ENCODE measurements at places on chromosomes 1 and 21.

DNA sequence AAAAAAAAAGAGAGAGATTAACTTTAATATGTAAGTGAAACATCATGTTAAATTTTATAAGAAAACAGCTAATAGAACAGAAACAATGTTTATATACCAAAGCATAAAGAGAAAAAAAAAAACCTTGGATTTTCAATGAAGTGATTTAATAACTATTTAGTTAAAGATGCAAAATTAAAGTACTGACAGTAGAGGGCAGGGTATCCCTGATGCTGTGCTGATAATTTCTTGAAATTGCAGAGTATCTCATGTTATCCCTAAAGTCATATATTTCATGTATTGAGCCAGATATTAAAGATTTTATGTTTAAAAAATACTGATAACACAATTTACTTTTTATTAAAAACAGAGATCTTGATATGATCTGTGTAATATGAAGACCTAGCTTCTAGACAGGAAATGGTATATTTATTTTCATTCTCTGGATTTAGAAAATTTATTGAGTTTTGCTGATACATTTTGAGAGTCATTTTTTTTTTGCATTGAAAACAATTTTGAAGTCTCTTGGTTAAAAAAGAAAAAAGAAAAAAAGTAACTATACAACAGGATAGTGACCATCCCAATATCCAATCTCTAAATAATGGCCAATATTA is 273.2 kb downstream of the USP25 start:
- DNase-seq, result no peak

DNA sequence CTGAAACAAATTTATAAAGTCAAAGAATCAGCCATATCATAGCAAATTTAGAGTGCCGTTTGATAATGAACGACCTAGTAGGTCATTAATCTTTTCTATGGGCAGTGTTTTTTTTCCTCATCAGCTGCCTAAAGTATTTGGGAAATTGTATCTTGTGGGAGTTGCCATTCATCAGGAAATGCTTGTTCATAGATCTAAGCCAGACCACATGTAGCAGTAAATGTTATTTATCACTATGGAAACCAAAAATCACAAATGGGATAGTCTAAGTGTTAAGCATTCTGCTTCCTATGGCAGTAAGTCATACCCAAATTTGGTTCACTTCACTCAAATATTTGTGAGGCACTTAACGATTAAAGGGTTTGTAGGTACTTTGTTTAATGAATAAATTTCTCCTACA is 52.9 kb downstream of the LRRC8D start:
- DNase-seq, result no peak

GRCh38 chr1:84143796-84144565 is at the start of gene PRKACB:
Gene PRKACB (plus strand): TSS chr1:84144271. CDS start chr1:84144362, 91 bp downstream.
- DNase-seq, result no peak

- DNase-seq, result no peak
Observed at GRCh38 chr1:43370564-43370963, 2.8 kb upstream of the ELOVL1 start.

- no peak for DNase-seq
Observed at GRCh38 chr21:34974162-34974981, 74.7 kb downstream of the RUNX1 start.

GRCh38 chr1:100671601-100672000 is 47.9 kb upstream of the VCAM1 start:
- no peak for DNase-seq

- no peak for DNase-seq
Observed at GRCh38 chr1:18803151-18803791, 56.2 kb downstream of the TAS1R2 start.

GRCh38 chr1:93605812-93606512 is 75.7 kb downstream of the BCAR3 start:
- DNase-seq, result no peak

DNA sequence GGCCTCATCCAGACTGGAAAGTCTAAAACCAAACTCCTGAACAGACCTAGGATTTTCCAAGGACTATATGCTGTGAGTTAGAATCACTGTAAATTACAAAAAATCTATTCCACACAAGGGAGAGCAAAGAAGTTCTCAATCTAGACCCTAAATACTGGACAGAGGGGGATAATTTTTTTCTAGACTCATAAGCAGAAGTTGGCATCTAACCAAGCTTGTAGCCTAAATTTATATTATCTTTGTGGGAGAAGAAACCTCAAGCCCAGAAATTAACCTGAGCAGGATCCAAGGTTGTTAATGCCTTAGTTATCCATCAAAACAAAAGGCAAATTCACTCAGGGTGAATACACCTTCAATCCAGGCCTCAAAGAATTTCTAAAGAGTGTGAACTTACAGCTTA is 290.2 kb downstream of the SMYD3 start:
- DNase-seq, result no peak

DNA sequence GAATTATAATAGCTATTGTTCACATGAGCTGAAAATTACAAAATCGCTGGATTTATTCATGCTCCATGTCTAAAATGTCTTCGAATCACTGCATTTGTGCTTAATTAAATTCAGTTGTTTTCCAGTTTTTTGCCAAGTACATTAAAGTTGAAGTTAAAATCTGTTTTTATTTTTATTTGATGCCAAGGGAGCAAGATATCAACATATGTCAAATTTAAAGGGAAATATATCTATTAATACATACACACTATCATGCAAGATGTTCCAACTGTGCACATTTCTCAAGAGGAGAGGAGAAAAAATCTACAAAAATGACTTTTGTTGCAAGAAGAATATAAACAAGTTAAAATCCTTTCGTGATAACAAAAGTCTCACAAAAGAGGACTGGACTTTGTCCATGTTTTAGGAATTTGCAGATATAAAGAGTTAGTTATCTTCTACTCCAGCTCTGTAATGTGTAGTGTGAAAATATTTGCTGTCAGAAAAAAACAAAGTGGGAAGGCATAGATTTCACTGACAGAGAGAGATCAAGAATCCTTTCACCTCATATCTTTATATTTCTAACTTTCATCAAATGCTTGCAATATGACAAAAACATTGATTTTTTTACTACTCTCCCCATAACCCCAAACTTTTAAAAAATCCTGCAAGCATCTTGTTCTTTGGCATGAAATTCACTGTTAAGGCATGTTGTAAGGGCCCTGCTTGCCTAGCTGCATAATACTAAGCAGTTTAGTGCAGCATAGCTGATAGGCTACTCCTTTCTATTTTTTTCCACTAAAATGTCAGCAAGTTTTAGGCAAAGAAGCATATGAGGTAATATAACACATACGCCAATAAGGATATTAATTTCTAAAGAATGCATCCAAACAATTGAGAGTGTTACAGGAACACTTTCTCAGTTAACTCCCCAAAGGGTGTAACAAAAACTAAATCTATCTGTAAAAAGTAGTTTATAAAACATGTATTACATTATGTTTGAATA is 340.2 kb upstream of the ADAMTS5 start:
- no peak for DNase-seq

- no peak for DNase-seq
Observed at GRCh38 chr1:17177651-17178050, 27.3 kb upstream of the PADI1 start.

- DNase-seq, result no peak
Observed at GRCh38 chr1:1616045-1616790, 918 bp downstream of the MIB2 start.

DNA sequence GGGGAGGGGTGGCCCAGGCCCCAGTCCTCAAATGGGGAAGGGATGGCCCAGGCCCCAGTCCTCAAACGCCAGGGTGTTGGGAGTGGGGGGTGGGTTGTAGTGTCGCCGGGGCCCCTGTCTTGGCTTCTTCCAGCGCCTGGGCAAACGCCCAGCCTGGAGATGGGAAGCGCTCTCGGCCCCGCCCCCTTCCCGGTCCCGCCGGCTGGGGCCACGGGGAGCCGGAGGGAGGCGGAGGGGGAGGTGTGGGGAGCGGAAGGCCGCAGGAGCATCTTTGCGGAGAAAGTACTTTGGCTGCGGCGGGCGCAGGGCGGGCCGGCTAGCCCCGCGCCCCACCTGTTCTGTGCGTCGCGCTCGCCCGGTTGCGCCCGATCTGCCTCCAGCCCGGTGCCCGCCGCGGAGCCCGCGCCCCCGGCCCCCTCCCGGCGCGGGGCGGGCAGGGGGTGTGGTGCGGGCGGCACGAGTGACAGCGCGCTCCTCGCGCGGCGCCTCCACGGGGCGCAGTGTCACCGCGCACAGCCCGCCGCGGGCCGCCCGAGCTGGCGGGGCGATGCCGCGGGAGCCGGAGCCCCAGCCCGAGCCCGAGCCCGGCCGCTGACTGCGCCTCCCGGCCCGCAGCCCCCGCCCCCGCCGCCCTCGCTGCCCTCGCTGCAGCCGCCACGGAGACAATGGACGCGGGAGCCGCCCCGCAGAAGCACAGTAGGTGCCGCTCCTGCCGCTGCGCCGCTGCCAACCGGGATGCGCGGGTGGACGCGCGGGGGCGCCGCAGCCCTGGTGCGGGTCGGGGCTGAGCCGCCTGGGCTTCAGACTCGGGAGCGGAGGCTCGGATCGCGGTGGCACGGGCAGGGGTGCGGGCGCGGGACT is 31.1 kb upstream of the PEX10 start:
- no peak for DNase-seq

DNA sequence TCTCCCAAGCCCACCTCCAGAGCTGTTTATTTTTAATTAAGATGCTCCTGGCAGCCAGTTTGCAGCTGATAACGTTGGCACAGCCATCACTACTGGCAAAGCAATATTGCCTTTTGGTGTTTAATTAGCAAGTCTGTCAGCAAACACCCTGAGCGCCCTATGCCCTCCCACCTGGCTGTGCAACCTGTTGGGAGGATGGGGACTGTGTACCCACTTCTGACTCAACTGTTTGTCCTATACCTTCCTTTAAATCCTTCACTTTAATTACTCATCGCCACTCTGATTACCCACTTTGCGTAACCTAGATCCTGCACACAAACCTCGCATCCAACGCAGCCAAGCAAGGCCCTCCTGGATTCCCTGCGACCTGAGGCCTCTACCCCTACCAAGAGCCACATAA is 67.1 kb downstream of the BCAR3 start:
- no peak for DNase-seq

GRCh38 chr1:199862047-199862446 is 165.5 kb upstream of the NR5A2 start:
- no peak for DNase-seq

GRCh38 chr1:118160806-118161205 is 24.2 kb downstream of the SPAG17 start:
- DNase-seq, result no peak
